Calu3 (cell line): ENCODE measurements at places on chromosomes 2 and 18. TPM values are rescaled to one million over a fixed set of nuclear protein-coding genes. Genes with fewer than 3 reads are reported as not detected.

Gene XIRP2
- total RNA-seq, result not detected in 2 replicates

Gene MCFD2
- total RNA-seq, result 99.8 and 108 TPM in 2 replicates

Gene TACR1
- total RNA-seq, result not detected in 2 replicates

Gene NPC1
- 82.6 and 84.7 TPM in 2 replicates for total RNA-seq

Gene CIB4
- total RNA-seq, result not detected in 2 replicates

Gene DSG1
- not detected in 2 replicates for total RNA-seq

Gene CCDC93
- 49.8 and 57.3 TPM in 2 replicates for total RNA-seq

Gene DAW1
- 2.4 and 3.2 TPM in 2 replicates for total RNA-seq

Gene RESP18
- total RNA-seq, result not detected in 2 replicates

Gene NEURL3
- total RNA-seq, result 18.5 and 19.7 TPM in 2 replicates

Gene CCDC141
- total RNA-seq, result 0.07 and 0.34 TPM in 2 replicates

Gene ACTG2
- total RNA-seq, result not detected in 2 replicates

Gene CFAP65
- total RNA-seq, result 0.68 and 1.3 TPM in 2 replicates

Gene C2orf74
- 17.1 and 17.4 TPM in 2 replicates for total RNA-seq

Gene RIT2
- not detected in 2 replicates for total RNA-seq

Gene TLX2
- total RNA-seq, result not detected in 2 replicates

Gene IL37
- 1.9 and 2.0 TPM in 2 replicates for total RNA-seq

Gene GRB14
- 16.6 and 18.4 TPM in 2 replicates for total RNA-seq

Gene DOK6
- total RNA-seq, result not detected in 2 replicates

Gene C2orf80
- not detected in 2 replicates for total RNA-seq

Gene NR4A2
- 4.9 and 6.2 TPM in 2 replicates for total RNA-seq

Gene GNLY
- not detected in 2 replicates for total RNA-seq

Gene ABHD3
- total RNA-seq, result 43.5 and 45.3 TPM in 2 replicates

Gene UPP2
- total RNA-seq, result not detected in 2 replicates

Gene SERPINB12
- total RNA-seq, result not detected in 2 replicates

Gene DPP4
- total RNA-seq, result 27.6 TPM in 2 replicates

Gene LINC00305
- not detected in 2 replicates for total RNA-seq

Gene GKN1
- not detected in 2 replicates for total RNA-seq

Gene DES
- total RNA-seq, result not detected in 2 replicates

Gene FTCDNL1
- total RNA-seq, result 1.9 and 3.0 TPM in 2 replicates
